H7 (cell line): ENCODE measurements at places on chromosomes 3 and 15.

DNA sequence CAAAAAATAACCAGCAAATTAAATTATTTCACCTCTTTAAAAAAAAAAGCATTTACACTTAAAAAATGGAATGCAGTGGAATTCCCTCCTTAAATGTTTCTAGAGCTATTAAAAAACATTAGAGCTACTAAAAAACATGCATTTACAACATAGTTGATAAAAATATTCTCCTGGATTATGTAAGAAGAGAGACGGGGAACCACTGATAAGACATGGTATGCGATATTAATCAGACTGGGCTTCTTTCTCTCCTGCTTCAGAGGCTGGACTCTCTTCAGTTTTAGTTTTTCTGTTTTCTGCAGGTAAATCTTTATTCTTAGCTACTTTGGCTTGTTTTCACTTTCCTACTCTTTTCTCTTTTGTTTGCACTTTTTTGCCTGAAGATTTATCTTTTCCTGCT is 40.4 kb upstream of the WDR49 start:
- DNase-seq: no peak

- DNase-seq: no peak
These were observed 127.4 kb downstream of the MYRIP start for GRCh38 chr3:39936848-39937247.

DNA sequence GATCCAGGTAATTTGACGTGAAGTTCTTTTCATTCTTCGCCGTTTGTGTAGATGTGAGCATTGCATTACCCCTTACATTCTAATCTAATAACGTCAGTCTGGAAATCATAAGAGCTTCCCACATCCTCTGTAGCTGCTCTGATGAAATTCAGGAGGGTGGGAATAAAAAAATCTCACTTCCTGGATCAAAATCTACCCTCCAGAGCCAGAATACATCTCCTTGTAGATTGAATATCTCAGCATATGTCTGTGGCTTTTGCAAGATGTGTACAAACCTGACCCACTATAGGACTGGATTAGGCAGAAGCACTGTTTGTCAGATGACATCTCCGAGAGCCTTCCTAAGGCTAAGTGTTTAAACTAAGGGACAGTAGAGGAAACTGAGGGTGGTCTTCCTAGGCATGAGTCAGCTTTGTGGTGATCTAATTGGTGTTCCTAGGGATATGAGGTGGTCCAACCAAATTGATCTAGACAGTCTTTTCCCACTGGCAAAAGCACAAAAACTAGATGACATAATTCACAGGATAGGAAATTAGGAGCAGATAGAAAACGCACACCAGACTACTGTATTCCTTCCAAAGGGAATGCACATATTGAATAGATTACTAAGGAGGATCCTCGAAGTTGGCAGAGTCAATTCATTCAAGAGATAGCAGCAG is 216.3 kb upstream of the LRTM1 start:
- DNase-seq: no peak

GRCh38 chr3:79661896-79662295 is 105.9 kb downstream of the ROBO1 start:
- no peak for DNase-seq

DNA sequence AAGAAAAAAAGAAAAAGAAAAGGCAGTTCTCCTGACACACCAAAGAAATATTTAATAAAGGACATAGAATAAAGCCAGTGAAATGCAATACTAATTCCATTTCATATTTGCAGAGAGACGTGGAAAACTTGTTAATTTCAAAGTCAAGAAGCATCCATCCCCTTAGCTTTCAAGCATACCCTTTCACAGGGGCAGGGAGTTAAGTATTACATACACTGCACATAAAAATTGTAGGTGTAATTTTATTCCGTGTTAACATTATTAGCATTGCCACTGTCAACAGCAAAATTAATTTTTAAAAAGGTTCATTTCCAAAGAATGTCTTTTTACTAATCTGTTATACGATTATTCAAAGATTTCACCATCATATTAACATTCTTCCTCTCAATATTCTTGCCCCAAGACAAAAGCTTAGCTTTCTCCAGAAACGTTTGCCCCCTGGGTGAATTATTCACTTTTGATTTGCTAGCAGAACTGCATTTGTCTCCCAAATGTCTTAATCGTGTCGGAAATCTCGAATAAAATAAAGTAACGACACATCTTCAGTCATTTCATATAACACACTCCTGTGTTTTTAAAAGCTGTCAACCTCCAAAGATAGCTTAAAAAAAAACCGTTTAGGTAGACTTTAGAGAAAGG is 517.9 kb downstream of the MECOM start:
- DNase-seq: no peak

GRCh38 chr3:89867286-89867685 is 759.9 kb downstream of the EPHA3 start:
- no peak for DNase-seq

DNA sequence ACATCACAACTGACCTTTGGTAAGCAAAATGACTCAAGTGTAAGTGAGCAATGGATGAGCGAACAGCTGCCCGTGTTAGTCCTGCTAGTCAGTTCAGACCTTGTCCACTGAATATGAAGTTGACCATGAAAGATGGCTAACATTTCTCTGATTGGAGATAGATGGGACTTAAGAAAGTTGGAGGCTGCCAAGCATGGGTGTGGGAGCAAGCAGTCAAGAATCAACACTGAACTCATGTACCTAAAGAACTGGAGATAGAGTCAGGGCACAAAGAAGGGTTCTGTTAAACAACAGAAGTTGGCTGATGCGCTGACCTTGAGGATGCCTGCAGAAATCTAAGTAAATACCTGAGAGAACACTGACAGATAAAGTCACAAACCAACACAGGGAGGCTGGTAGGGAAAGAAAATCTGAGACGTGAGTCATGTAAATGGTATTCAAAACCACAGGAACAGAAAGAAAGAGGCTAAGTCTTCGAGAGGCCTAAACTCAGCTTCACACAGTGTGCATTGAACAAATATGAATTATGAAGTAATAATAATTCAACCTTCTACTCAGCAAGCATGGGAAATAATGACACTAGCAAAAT is 30.7 kb upstream of the ANPEP start:
- no peak for DNase-seq
